ENCODE measurements at places on chromosomes 12 and 14. TPM values are rescaled to one million over a fixed set of nuclear protein-coding genes. Genes with fewer than 3 reads are reported as not detected.

DIO3 gene
- total RNA-seq = not detected

TAPBPL gene
- total RNA-seq = 23.1 TPM

FGD6 gene
- 1.2 TPM for total RNA-seq

FLVCR2 gene
- total RNA-seq = 8.1 TPM

DNA sequence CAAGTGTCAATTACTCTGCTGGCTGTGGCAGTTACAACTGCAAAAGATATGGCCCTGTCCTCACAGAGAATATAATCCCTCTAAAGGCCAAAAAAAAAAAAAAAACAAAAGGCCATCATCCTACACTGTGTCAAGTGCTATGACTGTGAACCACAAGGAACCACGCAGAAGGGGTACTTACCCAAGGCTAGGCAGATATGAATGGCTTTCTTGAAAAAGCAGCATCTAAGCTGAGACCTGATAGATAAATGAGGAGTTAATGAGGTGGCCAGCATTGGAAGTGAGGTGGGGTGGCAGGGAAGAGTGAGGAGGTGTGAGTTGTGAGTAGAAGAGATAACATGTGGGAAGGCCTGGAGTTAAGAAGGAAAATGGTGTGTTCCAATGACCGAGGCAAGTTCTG is 16.4 kb upstream of the IL22 start:
- no peak for DNase-seq
- no peaks in the 10 kb centered on the region for H3K36me3 ChIP-seq
- H3K4me1 ChIP-seq = peaks cover 7% of the 10 kb centered on the region
- no peak overlapping the region for H3K4me3 ChIP-seq
- no peak overlapping the region for H3K27ac ChIP-seq
- H3K27me3 ChIP-seq = no peaks in the 10 kb centered on the region

DNA sequence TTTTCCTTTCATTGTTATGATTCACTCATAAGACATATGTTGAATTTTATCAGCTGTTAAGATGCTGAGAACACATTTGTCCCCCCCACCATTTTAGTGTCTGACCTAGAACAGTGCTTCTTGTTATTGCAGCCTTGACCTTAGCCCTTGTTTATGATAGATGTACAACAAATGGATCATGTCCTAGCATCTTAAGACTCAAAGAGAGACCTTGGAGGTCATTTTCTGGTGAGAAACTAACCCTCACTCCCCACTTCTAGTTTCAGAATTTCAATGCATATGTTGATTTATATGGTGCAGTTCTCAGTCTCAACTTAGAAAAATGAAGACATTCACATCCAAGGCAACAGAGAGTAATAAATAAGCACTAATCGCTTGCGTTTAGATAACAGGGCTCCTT is 391.2 kb downstream of the AEBP2 start:
- H3K4me1 ChIP-seq = peaks cover 2% of the 10 kb centered on the region
- H3K36me3 ChIP-seq = no peaks in the 10 kb centered on the region
- no peaks in the 10 kb centered on the region for H3K27me3 ChIP-seq

DNA sequence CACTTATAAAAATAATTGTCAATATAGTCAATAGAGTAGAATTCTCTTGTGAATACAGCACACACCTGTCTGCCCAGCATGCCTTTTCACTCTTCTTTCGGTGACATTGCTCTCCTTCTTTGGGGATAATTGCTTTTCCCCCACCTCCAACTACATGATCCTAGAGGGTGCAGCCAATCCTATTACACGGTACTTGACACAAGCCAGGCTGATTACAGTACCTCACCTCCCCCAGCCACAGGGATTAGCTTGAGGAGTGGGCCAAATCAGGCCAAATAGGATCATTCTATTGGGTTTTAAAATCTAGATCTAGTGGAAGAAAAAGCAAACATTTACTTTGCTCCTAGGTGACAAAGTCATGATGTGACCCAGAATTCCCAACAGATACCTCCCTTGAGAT is 16.8 kb upstream of the NFYB start:
- DNase-seq = no peak
- H3K4me1 ChIP-seq = peaks cover 18% of the 10 kb centered on the region
- H3K4me3 ChIP-seq = no peak overlapping the region
- H3K27me3 ChIP-seq = peaks cover 7% of the 10 kb centered on the region
- no peaks in the 10 kb centered on the region for H3K36me3 ChIP-seq

- H3K27ac ChIP-seq = no peak overlapping the region
- peaks cover 2% of the 10 kb centered on the region for H3K4me1 ChIP-seq
- H3K27me3 ChIP-seq = no peaks in the 10 kb centered on the region
- H3K4me3 ChIP-seq = no peak overlapping the region
- no peak for DNase-seq
Observed at GRCh38 chr12:116545144-116545543, 14.0 kb upstream of the MAP1LC3B2 start.

- no peaks in the 10 kb centered on the region for H3K4me1 ChIP-seq
- no peak overlapping the region for H3K27ac ChIP-seq
- H3K27me3 ChIP-seq = peaks cover 35% of the 10 kb centered on the region
- no peaks in the 10 kb centered on the region for H3K36me3 ChIP-seq
Observed at GRCh38 chr12:69095765-69096477, 143.4 kb upstream of the CPSF6 start.

- peak overlapping the region; percentile 0 for H3K4me3 ChIP-seq
- peaks cover 17% of the 10 kb centered on the region for H3K4me1 ChIP-seq
- no peaks in the 10 kb centered on the region for H3K27me3 ChIP-seq
- no peak for DNase-seq
- no peak overlapping the region for H3K27ac ChIP-seq
Observed at GRCh38 chr14:44966601-44967336, 4.8 kb downstream of the TOGARAM1 start.
